ENCODE measurements at places on chromosomes 5 and 9. TPM values are rescaled to one million over a fixed set of nuclear protein-coding genes. Genes with fewer than 3 reads are reported as not detected.

- no peak for ATAC-seq
Observed at GRCh38 chr5:67248703-67249589, 52.3 kb upstream of the CD180 start.

- no peak for ATAC-seq
Observed at GRCh38 chr5:137147346-137147745, 351.8 kb downstream of the SPOCK1 start.

GRCh38 chr9:124485201-124485600 is 22.0 kb downstream of the NR5A1 start:
- no peak for ATAC-seq

- no peak for ATAC-seq
Observed at GRCh38 chr5:128007939-128008338, 75.6 kb upstream of the SLC12A2 start.

Gene TOR4A
- 6.9 TPM for total RNA-seq

Gene PDE6A
- not detected for total RNA-seq

GRCh38 chr9:112443200-112443599 is 43.4 kb upstream of the KIAA1958 start:
- ATAC-seq = no peak

DNA sequence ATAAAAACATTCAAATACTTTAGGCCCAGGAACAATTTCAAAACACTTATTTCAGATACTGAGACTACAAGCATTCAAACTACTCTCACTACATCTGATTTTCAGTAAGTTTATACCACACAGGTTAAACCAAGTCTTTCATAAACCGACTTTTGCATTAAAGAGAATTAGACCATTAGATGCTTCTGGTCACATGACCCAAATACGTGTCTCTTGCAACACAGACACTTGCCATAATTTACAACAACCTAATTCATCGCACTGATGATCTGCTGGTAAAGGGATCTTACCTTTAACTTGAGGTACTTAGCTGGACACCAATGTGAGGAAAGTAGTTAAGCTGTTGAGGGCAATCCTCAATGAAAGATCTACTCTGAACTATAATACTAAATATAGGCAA is 3.2 kb downstream of the HNRNPH1 start:
- ATAC-seq = no peak

DNA sequence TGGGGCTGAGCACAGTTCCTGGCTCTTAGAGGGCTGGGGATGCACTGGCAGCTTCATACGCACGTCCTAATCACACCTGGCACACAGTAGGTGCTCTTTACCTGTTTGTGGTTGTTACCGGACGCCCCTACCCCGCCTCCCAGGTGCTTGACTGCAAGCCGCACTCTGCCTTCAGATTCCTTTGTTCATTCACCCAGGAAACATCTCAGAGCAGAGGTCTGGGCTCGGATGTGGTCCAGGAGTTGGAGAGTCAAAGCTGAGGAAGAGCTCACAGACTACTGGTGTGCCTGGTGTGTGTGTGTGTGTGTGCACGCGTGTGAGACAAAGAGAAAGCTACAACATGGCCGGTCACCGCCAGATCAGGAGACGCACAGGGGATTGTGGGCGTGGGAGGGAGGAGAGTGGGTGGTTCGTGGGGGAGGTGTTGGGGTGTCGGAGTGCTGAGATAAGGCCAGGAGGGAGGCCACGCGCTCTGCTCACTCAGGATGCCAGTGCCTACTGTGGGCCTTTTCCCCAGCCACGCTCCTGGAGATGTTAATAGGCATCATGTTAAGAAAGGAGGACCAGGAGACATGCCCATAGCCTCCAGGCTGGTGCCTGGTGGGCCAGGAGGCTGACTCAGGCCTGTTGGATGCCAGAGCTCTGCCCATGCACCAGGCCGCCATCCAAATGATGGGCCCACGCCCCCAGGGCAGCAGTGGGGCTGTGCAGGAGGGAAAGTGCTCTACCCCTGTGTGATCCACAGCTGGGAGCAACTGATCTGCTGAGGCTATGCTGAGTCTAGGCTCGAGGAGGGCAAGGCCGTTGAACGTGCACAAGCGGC is 39.9 kb downstream of the CRB2 start:
- no peak for ATAC-seq

DNA sequence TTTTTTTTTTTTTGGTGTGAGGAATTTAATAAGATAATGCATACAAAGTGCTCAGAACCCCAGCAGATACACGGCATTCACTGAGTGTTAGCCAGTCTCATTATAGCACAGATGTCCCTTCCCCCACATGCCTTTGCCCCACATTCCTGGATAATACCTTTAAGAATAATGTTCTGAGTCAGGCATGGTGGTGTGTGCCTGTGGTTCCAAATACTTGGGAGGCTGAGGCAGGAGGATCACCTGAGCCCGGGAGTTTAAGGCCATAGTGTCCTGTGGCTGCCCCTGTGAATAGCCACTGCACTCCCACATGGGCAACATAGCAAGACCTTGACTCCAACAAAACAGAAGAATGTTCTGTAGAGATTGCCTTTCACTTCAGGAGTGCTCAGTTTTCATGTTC is 24.2 kb upstream of the ANKRD18A start:
- ATAC-seq = no peak

Gene WDR31
- total RNA-seq = 2.8 TPM

Gene CDH12
- 0.12 TPM for total RNA-seq

Gene ECM2
- 20.1 TPM for total RNA-seq

Gene LRRC19
- total RNA-seq = not detected

DNA sequence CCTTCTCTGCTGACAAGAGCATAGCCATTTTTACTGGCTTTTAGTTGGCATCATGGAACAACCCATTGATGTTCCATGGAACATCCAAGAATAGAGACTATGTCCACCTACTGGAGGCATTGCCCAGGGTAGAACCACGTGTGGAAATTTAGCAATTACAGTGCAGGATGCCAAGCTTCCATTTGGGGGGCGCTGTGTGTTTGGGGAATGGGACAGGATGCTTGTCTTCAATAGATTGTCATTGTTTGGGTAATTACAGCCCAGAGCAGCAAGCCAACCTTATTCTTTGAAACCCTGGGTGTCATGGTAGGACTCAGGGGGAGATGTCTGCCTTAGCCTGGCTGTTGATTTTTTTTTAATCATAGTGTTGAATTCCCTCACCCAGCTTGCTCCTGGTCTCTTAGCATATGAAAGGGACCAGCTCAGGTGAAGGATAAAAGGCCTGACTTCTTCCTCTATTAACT is 171.1 kb downstream of the DOCK2 start:
- no peak for ATAC-seq

Gene TCOF1
- total RNA-seq = 55.7 TPM

DNA sequence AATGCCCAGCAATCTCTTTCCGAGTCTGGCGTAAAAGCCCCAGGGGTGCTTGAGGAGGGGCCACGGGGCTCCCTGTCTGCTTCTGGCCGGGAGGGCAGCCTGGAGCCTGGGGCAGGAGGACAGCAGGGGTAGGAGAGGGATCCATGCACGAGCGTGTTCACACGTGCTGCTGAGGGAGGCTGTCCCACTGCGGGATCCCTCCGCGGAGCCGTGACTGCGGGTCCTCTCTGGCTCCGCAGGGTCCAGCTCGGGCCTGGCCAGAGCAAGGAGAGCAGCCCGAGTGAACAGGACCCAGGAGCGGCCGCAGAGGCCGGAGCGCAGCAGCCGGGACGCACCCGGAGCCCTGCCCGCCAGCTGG is 78.4 kb downstream of the ZNF354C start:
- ATAC-seq = no peak

- no peak for ATAC-seq
Observed at GRCh38 chr9:85212887-85213286, 528.9 kb downstream of the AGTPBP1 start.

Gene LIFR
- total RNA-seq = 105 TPM

GRCh38 chr5:124162767-124163532 is 583.5 kb downstream of the ZNF608 start:
- no peak for ATAC-seq

Gene FAM221B
- total RNA-seq = not detected

GRCh38 chr9:36995927-36996705 is 38.0 kb downstream of the PAX5 start:
- ATAC-seq = peak; percentile 23

Gene BTNL8
- 0.81 TPM for total RNA-seq

DNA sequence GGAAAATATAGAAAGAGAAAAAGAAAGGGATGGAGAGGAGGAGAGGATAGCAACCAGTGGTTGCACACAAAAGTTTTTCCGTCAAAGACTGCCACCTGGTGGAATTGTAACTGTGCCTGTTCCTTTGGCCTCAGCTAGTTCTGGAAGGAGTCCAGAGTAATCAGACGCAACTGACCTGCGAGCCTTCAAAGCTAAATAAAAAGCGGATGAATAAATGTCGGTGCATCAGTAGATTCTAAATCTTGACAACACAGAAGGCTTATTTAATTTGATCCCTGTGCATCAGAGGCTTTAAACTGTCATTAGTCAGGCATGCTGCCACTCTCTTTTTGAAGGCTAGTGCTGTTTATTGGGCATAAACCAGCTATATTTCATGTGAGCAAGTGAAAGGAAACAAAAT is 132.9 kb upstream of the ACO1 start:
- no peak for ATAC-seq

- ATAC-seq = no peak
Observed at GRCh38 chr9:87512311-87512710, 14.6 kb downstream of the DAPK1 start.

Gene ADGRV1
- 0.67 TPM for total RNA-seq

DNA sequence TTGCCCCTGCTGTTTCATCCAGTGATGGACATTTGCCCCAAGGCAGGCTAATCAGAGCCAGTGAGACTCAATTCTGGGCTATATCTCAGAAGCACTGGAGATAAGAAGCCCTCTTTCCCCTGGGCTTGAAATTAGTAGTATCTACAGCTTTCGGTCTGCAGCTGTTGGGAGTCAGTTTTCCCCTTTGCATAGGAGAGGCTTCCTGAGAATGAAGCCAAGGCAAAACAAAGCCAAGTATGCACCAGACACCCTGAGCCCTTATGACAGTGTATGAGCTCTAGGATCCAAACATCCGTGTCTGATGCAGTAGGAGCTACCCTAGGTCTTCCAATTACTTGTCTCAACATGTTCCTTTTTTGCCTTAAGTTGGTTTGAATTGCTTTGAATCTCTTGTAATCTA is 79.2 kb upstream of the PANK3 start:
- ATAC-seq = no peak

GRCh38 chr9:136108648-136109266 is 9.9 kb downstream of the TMEM250 start:
- no peak for ATAC-seq

Gene FLT4
- total RNA-seq = 15.2 TPM

DNA sequence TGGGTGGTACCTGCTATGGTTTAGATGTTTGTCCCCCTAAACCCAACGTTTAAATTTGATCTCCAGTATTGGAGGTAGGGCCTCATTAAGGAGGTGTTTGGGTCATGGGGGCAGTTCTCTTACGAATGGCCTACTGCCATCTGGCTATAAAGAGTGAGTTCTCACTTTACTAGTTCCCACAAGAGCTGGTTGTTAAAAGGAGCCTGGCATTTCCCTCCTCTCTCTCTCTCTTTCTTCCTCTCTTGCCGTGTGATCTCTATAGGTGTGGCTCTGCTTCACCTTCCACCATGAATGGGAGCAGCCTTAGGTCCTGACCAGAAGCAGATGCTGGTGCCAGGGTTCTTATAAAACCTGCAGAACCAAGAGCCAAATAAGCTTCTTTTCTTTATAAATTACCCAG is 193.2 kb upstream of the CDH6 start:
- ATAC-seq = no peak

DNA sequence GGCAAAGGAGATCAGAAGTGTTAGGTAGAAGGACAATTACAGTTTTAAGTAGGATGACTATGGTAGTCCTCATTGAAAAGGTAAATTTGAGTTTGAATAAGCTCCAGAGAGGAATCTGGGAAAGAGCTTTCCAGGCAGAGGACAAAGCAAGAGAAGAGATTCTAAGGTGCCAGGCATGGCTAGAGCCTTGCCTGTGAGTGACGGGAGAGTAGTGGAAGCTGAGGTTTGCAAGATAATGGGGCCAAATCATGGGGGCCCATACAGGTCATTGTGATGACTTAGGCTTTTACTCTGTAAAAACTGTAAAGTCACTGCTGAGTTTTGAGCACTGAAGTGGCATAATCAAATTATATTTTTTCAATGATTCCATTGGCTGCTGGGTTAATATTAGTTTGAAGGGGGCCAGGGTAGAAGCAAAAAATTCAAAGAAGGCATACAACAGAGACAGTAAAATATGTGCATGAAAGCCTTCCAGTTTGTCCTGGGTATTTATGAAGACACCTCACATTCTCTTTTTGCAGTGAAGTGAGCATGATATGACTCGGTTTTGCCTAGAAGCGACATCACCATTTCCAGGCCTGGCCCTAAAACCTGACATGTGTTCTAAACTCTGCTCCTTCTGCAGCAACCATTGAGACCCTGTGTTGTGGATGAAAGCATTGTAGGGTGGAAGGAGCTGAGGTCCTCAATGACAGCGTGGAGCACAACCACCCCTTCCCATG is 279.8 kb upstream of the TNC start:
- ATAC-seq = no peak

Gene BOD1
- 51.1 TPM for total RNA-seq

- no peak for ATAC-seq
Observed at GRCh38 chr9:94140418-94140780, 56.1 kb downstream of the PTPDC1 start.

- ATAC-seq = peak; percentile 71
Observed at GRCh38 chr5:143168171-143168741, 235.2 kb downstream of the NR3C1 start.

DNA sequence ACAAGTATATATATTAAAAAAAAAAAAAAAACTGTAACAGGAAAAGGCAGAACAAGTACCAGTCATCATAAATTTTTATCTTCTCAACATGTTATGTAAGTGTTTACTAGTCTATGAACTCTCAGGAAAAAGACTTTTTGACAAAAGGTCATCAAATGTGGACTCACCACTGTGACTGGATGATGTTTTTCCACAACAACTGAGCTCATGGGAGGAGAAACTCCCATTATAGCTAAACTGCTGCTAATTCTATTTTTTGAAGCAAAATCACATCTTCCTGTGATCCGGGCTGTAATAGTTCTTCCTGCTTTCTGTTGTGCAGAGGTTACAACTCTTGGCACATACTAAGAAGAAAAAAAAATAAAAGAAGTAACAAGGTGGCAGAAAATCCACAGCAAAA is 39.6 kb downstream of the POC5 start:
- ATAC-seq = no peak

DNA sequence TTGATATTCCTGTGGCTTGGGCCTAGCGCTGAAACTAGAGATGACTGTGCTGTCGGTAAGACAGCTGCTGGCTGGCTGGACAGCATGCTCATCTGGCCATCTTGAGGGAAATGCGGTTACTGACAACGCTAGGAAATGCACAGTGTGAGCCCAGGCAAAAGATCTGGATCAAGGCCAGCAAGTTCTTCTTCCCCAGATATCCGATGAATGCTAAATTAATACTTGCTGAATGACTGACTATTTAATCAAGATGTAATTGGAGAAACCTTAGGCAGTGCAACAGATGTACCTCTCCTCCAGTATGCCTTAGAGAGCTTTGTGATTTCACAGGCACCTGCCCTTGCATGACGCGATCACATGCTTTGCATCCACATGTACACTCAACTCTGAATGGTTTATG is 659.1 kb downstream of the EFNA5 start:
- ATAC-seq = no peak

Gene CHSY3
- total RNA-seq = 2.3 TPM
